NCI-H524 (cell line): ENCODE measurements at places on chromosomes 1 and 21.

DNA sequence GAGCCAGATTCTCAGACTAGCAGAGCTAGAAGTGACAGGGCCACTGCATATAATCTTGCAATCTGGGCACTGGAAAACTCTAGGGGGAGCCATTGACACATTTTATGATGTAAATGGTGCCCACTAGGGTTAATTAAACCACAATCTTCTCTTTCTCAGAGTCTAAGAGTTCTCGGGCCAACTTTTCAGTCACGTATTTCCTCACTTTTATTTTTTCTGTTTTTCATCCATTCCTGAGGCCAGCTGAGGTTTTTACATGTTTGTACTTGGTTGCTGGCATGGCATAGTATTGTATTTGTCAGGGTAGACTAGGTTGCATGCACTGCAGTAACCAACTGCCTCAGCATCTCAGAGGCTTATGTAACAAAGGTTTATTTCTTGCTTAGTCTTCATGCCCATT is 138.2 kb downstream of the ZNF326 start:
- DNase-seq: peak; percentile 60

GRCh38 chr1:166383635-166384346 is 217.0 kb upstream of the FAM78B start:
- DNase-seq: no peak

DNA sequence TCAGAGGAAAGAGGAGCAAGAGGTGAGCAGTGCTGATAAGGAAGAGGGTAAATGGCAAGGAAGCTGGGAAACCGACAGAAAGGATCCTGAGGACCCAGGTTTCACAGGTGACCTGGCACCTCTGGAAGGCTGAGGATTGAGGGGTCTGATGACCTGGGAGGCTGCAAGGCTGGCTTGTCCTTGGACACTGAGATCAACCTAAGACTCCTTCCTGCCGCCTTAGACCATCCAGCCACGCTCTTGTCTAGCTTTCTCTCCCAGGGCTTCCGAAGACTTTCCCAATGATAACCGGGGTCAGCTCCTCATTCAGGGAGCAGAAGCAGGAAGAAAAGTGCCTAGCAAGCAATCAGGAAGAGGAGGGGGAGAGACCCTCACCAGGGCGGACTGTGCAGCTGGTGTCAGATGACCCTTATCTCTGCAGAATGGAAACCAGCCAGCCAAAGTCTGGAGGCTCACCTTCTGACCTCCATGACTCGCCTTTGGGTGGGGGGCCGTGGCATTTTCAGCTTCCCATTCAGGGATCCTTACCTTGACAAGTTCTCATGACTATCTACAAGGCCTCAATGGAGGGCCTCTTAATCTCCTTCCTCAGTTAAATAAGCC is 77.7 kb downstream of the CAPZB start:
- DNase-seq: no peak

DNA sequence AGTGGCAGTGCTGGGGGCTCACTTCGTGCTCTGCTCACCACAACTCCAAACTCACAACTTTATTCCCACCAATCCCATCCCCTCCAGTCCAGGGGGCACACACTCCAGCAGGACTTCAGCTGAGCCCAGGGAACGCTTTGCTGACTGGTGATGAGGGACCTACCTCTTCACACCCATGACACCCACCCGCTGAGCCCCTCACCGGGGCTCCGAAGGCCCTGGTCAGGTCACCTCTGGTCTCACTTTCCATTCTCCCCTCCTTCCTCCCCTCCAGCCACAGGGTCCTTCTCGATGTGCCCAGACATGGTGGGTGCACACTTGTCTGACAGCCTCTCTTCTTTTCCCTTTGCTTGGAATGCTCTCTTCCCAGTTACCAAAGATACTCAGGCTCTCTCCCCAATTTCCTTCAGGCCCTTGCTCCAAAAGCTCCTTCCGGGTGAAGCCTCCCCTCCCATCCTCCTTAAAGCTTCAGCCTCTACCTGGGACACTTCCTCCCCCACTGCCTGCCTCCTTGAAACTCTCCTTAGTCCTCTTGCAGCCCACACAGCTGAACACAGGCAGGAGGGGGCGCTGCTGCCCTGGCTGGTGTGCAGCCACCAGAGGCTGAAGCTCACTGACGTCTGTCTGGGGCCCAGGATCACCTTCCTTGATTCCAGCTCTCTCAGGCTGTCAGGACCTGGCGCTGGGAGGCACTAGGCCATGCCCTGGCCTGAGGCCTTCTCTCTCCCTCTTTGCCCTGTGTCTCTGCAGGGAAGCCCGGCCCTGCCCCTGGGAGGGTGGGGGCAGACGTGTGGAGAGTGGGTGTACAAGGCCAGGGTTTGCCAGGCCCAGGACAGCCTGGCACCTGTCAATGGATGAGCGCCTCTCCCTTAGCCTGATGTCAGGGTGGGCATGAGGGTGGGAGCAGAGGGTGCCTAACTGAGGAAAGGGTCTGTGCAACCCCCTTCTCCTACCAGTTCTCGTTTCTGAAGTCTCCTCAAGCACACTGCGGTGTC is 1.6 kb downstream of the KCNE1 start:
- DNase-seq: peak; percentile 5

DNA sequence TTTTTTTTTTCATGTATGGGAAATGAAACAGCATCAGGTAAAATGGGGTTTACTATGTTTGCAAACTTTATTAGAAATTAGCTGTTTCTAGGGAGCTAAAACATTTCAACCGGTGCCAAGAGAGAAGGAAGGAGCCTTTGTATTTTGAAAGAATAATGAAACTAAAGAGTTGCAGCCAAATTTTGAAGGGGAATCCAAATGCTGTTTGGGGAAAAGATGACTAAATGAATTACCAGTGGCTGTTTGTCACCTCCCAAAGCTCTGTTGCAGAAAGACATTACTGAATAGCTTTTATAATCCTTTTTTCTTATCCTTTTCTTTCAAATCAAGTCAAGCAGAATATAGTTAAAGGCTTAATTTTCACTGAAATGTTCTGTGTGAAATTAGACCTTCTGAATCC is 591.3 kb upstream of the ADGRL2 start:
- DNase-seq: no peak

GRCh38 chr1:17108360-17108759 is 10.9 kb downstream of the PADI2 start:
- DNase-seq: no peak

DNA sequence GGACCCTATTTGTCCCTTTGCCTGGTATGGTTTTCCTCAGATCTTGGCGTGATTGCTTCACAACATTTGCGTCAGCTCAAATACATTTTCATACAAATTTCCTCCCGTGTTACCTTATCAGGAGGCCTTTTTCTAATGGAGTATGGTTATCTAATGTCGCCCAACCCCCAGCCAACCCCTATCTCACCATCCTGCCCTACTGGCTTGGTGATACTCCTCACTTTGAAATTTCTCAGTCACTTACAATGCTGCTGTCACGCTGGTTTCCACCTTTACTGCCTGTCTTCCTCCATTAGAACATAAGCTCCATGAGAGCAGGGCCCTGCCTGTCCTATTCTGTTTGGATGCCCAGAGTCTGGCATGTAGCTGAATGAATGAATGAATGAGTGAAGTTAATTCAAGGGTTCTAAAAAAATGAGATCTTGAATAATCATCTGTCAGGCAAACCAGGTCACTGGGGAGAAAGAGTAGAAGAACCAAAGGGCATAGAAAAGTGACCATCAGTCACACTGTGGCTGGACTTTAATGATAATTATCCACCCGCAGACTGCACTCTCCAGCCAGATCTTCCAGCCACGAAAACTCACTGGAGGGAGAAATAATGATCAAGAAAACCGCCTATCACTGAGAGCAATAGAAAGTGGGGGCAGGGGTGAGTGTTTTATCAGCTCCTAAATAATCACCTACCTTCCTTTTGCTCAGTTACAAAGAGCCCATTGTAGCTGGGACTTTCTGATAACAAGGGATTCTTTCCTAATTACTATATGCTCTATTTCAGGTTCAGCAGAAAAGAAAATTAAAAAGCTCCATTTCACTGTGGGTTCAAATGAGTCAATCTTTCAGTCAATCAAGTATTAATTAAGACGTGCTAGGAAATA is 21.3 kb downstream of the KIAA0040 start:
- DNase-seq: no peak

- no peak for DNase-seq
Observed at GRCh38 chr1:21906173-21907078, 30.7 kb downstream of the HSPG2 start.

GRCh38 chr1:181674617-181675016 is 191.3 kb downstream of the CACNA1E start:
- DNase-seq: no peak

- DNase-seq: no peak
Observed at GRCh38 chr21:29678626-29679025, 261.2 kb downstream of the GRIK1 start.

- no peak for DNase-seq
Observed at GRCh38 chr1:53614231-53615021, 124.5 kb downstream of the GLIS1 start.

GRCh38 chr1:117020526-117021156 is 19.1 kb downstream of the CD101 start:
- DNase-seq: no peak

GRCh38 chr1:157834430-157834829 is 7.2 kb downstream of the CD5L start:
- DNase-seq: no peak

GRCh38 chr21:38140207-38140903 is 116.4 kb upstream of the KCNJ15 start:
- peak; percentile 86 for DNase-seq

DNA sequence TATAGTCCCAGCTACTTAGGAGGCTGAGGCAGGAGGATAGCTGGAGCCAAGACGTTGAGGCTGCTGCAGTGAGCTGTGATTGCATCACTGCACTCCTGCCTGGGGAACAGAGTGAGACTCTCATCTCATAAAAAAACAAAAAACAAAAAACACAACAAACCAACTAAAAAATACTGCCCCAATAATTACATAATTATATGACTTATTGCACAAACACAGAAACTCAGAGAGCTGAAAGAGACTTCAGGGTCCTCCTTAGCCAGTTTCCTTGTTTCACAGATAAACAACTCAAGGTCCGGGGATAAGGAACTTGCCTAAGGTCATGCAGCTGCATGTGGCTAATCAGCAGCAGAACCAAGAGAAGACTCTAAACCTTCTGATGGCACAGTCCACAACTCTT is 11.9 kb downstream of the EXTL2 start:
- no peak for DNase-seq

GRCh38 chr21:44525391-44526095 is 14.5 kb downstream of the KRTAP10-1 start:
- no peak for DNase-seq

DNA sequence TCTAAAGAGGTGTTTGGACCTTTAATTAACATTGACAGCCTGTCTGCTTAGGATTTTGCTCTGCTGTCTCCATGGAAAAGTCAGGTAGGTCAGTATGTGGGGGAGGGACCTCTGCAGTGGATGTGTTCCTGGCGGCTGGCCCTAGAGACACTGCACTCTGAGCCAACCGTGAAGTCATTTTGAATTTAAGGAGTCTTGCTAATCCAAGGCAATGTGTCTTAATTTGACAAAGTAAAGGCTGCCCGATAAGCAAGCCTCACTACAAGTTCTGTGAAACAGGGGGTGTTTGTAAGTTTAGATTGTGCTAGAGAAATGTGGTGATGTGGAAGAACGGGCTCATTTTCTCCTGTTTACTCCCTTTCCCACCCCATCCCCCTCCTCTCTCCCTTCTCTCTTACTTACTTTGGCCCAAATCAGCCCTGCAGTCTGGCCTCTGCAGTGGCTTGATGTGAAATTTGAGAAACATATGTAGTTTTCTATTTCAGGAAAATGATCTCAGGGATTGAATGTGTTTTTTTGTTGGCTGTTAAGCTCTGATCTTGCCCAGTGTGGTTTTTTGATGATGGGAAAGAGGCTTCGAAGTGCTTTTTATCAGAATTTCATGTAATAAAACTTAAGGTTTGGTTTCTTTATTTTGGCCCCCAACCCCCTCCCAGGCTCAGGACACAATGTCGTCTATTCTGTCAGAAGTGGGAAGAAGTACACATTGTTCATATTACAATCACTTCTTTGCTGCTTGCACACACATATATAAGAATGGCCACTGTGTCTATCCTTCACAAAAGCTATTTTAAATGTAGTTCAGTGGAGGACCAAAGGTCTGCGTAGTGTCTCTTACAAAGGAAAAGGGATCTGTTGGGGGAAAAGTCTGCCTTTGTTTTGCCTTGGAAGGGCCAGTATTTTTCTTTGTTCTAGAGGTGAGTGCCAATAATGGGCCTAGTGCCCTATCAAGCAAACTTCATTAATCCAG is 96.6 kb downstream of the FGGY start:
- peak; percentile 70 for DNase-seq

DNA sequence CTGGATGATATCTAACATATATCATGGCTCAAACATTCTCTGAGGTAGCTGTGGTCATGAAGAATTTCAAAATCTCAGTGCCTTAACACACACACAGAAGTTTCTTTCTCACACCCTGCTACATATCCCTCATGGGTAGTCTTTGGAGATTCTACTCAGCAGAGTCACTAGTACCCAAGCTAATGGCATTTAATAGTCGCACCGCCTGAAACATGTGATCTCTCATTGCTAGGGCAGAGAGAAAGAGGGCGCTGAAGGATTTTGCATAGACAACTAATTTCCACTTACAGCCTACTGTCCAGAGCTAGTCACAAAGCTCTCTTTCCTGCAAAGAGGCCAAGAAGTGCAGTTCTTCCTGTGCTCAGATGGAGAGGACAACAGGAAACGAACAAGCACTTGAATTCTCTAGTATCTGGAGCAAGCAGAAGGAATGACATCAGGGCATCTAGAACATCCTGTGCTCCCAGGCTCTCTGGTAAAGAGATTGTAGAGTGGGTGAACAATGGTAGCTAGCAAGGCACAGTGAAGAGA is 183.4 kb upstream of the PTBP2 start:
- DNase-seq: no peak

DNA sequence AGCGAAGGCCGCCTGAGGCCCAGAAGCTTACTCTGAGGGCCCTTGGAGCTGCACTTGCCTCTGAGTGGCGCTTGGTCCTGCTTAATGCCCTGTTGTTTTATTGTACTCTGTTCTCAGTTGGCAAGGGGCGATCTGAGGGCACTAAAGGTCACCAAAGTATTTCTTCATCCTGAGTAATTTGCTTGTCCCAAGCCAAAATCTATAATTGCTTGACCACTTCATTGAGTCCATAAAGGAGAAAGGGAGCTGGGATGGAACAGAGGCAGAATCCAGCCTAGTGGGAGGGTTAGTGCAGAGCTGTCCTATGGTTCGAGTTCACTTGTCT is 376 bp upstream of the NUAK2 start:
- DNase-seq: no peak

GRCh38 chr1:52677076-52677806 is 20.9 kb downstream of the COA7 start:
- DNase-seq: no peak

GRCh38 chr1:234607109-234608024 is 2.6 kb downstream of the IRF2BP2 start:
- peak; percentile 60 for DNase-seq
